Brain (organoid and tissue), 16 donors: ENCODE measurements at places on chromosomes 6 and 20.

DNA sequence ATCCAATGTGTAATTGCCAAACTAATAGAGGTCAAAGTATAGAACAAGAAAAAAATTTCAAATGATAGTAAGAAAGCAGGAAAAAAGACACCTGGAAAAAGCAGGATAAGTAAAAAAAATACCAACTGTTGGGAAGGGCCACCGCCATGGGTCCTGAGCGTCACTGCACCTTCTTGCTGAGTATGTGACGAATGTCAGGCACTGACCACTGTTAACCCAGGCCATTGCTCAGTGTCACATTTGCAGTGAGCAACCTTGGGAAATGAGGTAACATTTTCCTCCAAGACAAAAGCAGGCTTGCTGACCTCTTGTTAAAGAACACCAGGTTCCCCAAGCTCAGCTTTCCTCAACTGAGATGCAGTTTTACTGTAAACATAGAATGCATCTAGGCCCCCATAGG lies 15.6 kb upstream of the RPS6KA2 start:
- DNase-seq = no peak

DNA sequence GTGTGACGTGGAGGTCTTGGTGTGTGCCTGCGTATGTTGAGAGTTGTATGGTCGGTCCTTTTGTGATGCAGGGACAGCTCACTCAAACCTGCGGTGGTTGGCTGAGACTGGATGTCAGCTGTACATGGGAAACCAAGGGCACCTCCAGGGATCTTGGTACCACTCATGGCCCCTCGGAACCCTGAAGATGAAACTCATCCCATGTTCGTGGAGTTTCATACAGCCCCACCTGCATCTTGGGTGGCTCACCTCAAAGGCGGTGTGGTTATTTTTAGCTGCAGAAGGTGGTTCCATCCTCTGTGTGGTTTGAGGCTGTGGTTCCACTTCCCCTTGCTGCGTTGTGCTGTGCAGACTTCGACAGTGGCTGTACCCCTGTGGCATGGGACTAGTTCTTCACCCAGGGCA lies 52.6 kb upstream of the SLC22A1 start:
- DNase-seq = no peak

- DNase-seq = no peak
These were observed 74.5 kb upstream of the ADGRF1 start for GRCh38 chr6:47116606-47117005.

DNA sequence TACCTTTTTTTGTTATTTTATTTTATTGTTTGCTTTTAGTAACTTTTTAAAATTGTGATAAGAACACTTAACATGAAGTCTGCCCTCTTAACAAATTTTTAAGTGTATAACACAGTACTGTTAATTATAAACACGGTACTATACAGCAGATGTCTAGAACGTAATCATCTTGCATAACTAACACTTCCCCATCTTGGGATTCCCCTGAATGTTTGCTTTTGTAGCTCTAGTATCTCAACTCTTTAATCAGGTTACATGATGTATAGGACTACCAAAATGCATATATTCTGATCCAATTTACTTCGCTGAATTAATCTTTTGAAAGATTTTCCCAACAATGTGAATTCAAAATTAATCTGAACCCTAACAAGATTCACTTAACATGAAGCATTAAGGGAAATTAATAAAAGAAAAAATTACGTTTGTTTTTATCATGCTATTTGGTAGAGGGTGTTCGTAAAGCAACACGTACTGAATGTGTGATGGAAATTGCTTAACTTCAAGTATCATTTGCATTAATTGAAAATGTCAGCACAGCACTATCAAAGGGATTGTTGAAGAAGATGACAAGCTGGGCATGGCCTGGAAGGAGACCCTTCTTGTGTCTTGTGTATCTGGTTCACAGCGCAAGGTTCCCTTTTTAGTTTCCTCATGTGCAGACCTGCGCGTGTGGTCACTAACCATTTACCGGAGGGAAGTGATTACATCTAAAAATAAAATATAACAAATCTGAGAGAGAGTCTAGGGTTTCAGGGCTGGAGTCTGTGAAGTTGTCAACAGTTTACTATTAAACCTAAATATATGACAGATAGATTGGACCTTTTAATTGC lies 15.2 kb downstream of the COL19A1 start:
- no peak for DNase-seq

GRCh38 chr20:63963348-63963741 lies 6.4 kb downstream of the ZNF512B start:
- no peak for DNase-seq

DNA sequence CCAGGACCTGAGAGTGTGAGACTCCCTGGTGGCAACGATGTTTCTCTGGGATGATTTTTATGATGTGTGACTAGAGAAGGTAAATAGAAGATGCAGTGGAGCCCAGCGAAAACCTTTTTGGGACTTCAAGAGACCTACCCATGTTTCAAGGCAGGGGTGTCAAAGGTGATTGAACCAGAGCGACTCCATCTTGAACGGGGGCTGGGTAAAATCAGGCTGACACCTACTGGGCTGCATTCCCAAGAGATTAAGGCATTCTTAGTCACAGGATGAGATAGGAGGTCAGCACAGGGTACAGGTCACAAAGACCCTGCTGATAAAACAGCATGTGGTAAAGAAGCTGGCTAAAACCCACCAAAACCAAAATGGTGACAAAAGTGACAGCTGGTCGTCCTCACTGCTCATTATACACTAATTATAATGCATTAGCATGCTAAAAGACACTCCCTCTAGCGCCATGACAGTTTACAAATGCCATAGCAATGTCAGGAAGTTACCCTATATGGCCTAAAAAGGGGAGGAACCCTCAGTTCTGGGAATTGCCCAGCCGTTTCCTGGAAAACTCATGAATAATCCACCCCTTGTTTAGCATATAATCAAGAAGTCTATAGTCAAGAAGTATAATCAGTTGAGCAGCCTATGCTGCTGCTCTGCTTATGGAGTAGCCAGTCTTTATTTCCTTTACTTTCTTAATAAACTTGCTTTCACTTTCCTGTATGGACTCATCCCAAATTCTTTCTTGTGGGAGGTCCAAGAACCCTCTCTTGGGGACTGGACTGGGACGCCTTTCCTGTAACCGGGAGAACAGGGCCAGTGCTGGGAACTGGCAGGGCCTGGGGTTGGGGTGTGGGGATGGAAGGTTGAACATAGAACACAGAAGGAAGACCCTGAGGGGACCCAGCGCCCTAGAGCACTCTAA lies 526.4 kb downstream of the QKI start:
- peak; percentile 77 for DNase-seq

GRCh38 chr20:11454966-11455799 lies 462.5 kb upstream of the BTBD3 start:
- no peak for DNase-seq

GRCh38 chr6:151847064-151847463 lies 39.6 kb downstream of the ESR1 start:
- no peak for DNase-seq

- no peak for DNase-seq
These were observed 1.4 kb upstream of the KHDC1 start for GRCh38 chr6:73264446-73264845.

DNA sequence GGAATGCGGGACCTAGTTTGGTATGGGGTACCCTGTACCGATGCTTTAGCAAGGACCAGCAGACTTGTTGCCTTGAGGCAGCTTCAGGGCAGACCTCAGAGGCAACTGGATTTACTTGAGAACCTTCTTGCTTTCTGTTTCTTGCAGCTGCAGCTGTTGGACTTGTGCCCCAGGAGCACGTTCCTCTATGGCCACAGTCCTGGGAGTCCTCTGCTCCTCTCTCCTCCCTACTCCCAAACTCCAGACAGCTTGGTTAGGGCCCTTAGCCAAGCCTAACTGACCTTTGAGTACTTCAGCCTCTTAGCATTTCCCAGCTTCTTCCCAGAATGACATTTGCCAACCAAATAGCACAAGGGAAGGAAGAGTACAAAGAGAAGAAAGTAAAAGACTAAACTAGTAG lies 34.7 kb downstream of the GHRH start:
- DNase-seq = no peak
